ENCODE measurements at places on chromosomes 3 and 15.

- no peak for DNase-seq
Observed at GRCh38 chr15:79549196-79549595, 117.1 kb downstream of the MINAR1 start.

- DNase-seq = no peak
Observed at GRCh38 chr3:53238051-53238850, 17.6 kb downstream of the TKT start.

DNA sequence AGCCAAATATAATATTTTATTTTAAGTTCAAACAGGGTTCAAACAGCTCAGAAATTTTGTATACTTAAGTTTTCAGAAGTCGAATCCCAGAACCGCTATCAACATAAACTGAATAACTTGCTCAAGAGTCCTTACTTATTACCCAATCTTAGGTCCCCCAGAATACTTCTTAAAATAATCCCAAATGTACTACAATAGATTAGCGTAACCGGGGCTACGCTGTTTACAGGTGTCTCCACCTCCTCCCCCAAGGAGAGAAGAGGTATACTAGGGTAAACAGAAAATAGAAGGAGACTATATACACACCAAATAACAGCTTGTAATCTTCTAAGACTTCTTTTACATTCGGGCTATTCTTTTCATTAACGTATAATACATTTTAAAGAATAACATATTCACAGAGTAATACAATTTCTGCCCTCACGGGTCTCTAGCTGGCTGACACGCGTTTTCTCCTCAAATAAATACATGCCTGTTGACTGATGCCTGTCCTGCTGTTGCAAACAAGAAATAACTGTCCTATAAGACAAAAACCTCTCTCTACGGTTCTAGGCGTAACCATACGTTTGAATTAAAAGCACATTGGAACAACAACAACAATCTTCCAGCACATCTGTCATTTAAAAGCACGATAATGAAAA, 1.3 kb downstream of the DENND4A start:
- no peak for DNase-seq

GRCh38 chr3:67418426-67419217, 235.8 kb downstream of the SUCLG2 start:
- no peak for DNase-seq

DNA sequence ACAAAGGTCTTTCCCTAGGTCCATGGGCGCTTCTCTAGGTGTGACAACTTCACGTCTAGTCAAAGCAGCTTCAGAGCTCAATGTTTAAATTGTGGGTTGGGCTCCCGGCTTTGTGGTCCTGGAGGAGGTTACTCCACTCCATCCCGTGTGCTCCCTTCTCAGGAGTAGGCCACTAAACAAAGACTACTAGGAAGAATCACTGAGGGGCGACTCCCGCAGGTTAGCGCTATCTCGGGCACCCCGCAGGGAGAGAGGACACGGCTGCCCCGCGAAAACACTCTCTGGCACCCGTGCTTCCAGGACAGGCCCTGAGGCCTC, 500 bp downstream of the PARP6 start:
- DNase-seq = no peak

DNA sequence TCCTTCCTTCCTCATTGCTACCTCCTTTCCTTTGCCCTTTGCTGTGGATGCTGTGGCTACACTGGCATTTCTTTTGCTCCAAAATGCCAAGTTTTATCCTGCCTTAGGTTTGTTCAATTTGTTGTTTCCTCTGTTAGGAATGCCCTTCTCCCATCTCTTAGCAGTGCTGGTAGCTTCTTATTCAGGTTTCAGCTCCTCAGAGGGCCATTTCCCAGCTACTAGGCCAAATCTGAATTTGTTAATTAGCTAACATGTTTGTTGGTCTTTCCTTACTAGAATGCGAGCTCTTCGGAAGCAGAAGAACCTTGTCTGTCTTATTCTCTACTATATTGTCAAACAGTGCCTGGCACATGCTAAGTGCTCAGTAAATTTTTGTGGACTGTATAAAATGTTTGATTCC, 11.0 kb downstream of the MAPK6 start:
- no peak for DNase-seq

DNA sequence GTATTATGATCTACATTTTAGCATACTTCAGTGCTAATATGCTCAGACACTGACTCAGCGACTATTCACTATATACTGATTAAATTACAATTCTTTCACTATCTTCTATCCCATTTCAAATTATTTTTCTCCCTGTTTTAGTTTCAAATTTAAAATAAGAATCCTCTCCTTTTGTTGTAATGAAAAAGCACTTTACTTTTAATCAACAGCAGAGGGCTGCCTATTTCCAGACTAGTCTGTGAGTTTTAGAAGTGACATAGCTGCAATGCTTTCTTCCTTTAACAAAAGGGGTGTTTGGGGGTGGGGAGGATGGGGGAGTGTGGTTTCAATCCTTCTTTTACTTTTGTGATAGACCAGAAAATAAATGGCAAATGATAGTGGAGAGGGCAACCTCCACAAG, 2.4 kb downstream of the NEDD4 start:
- no peak for DNase-seq

- no peak for DNase-seq
Observed at GRCh38 chr3:59968513-59969045, 918.8 kb upstream of the CFAP20DC start.

DNA sequence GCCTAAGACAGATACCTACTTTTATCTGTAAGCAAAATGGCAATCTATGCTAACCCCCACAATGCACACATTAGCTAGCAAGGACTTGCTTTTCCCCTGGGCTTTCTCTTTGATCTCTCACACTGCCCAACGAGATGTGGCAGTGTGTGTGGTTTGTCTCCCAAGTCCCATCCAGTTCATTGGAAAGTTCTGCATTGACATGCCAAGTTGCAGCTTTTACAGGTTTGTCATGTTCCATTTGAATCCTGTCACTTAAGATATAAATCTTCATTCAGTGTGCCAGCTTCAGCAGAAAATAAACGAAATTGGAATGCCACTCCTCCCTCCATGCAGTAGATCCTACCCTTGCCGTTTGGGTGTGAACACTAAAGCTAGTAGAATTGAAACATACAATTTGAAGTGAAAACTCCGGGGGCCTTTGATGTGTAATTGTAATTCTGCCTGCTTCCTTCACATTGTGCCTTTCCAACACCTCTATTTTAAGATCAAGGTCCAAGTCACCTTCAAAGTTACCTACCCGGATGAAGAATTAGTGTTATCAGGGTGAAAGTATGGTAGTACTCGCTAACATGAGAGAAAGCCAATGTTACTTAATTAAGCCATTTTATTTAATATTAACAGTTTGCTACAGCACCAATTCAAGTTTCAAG, 130.9 kb upstream of the BHLHE40 start:
- no peak for DNase-seq

DNA sequence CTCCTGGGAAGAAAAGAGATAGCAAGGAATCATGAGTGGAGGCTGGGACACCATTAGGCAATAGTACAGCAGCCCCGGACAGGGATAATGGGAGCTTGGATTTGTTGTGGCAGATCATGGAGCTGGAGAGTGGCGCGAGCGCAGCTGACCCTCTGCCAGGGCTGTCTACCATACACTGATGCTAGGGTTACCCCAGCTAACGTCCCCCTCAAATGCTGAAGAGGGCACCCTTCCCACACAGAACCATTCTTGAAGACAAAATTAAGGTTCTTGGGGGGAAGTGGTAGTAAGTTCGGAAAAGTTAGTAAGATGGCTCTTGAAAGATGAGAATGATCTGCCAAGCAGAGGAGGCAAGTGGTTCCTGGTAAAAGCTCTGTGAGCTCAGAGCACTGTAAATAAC, 61.1 kb downstream of the ST3GAL6 start:
- DNase-seq = no peak
